Inflammatory macrophage (primary cell): ENCODE measurements at places on chromosomes 1 and 21.

GRCh38 chr21:31894457-31894856 lies 21.6 kb downstream of the HUNK start:
- no peak for DNase-seq

DNA sequence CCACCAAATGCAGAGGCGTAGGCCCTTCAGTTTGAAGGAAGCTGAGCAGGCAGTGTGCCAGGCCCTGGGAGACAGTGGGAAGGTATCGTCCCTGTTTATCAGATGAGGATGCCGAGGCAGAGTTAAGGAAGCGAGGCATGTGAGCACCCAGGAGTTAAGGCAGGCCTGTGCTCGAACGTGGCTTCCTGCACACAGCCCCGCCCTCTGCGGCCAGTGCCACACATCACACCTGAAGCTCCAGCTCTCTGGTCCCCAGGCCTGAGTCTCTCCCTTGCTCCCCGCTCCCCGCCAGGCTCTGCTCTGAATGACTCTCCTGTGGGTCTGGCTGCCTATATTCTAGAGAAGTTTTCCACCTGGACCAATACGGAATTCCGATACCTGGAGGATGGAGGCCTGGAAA lies 32.1 kb downstream of the EPHX1 start:
- no peak for DNase-seq

DNA sequence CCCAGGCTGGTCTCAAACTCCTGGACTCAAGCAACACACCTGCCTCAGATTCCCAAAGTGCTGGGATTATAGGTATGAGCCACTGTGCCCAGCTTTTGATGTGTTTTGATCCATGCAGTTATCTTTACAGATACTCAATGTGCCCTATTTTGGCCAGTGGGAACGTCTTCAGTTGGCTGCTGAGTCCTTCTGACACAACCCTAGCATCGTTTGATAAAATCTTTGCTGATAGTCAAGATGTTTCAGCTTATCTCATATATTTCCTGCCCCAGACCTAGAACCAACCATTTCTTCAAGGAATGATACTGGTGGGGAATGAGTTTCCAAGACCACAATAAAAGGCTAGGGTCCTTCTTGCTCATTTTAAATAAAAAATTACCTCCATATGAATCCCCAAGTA lies 11.6 kb downstream of the POGZ start:
- DNase-seq, result no peak

DNA sequence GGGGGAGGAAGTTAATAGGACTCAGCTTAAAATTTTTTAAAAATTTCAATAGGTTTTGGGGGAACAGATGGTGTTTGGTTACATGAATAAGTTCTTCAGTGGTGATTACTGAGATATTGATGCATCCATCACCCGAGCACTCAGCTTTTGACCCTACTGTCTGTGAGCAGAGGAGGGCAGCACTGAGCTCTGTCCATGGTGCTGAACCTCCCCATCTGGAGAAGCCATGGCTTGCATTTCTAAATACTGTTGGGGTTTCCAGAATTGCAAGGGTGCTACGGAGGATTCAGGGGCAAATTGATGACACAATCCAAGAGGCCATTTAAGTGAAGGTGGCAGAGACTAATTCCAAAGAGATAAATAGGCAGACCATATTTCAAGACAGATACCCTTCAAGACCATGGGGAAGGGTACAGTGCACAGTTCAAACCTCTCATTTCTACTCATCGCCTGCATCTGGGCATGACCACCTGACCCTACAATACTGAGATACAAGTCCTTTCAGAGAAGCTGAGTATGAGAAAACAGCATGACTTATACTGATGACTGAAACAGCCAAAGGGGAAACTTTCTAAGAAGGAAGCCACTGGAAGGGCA lies 17.2 kb downstream of the SYT2 start:
- DNase-seq, result peak; percentile 68

DNA sequence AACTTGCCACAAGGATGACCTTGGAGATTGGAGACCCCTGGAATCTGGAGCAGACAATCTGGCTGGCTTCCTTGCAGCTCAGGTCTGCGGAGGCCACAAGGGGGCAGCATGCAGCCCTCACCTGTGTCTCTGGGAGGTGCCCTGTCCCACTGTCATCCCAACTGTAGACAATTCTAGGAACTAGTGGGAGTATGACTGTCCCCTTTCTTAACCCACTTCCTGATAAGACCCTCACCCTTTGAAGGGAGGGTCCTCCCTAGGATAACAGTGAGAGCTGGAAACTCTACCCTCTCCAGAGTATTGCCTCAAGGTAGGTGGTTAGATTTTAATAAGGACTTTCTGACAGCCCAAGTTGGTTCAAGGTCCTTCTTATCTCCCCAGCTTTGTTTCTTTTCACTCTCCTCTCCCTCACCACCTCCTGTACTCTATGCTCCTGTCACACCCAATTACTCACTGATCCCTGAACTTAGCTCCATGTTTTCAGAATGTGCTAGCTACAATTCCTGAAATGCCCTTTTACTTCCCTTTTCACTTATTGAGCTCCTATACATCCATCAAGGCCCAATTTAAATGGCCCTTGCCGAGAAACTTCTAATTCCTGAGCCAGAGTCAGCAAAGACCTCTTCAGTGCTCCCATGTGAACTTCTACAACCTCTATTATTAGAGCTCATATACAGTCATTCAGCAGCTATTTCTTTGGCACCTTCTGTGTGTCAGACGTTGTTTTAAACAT lies 9.2 kb upstream of the KCNQ4 start:
- DNase-seq, result peak; percentile 15
